GM18507 (cell line): ENCODE measurements at places on chromosomes 1 and 21.

DNA sequence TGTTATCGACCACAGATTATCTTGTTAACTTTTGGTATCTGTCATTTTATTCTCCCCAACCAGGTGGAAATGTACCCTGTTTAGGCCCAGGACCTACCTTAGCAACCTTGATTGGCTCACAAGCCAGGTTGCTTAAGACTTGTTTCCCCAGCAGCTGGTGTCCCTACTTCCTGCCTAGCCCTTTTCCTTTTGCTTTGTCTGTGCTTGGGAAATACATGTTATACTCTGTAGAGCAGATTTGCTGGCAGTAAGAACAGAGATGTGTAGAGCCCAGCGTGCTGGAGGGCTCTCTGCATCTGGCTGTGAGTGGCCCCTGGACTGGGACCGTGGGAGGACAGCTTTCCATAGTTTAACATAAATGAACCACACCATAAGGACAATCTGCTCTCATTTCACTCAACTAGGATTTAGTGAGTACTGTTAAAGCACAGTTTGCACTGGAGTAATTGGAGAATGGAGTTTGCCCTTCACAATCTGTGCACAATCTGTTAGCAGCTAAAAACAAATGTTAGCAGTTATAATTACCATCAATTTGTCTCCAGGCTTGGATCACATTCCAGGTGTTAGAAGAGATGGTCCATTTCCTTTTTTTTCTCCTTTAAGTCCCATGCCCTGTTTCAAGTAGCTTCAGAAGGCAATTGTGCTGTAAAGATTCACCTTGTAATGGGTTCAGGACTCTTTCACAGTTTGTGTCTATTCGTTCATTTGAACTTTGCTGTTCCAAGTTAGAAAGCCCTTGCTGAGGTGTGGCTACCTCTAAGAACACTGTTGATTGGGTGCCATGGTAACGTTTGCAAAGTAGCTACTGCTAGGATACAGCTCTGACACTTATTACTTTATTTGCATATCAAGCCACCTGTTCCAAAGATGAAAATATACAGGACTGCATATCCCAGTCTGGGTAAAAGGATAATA is at the start of gene APOBEC4:
APOBEC4 (minus strand) TSS at position 770 of the 915 bp plus-strand sequence. CDS start 4,535 bp downstream, outside the sequence.
- DNase-seq = no peak

DNA sequence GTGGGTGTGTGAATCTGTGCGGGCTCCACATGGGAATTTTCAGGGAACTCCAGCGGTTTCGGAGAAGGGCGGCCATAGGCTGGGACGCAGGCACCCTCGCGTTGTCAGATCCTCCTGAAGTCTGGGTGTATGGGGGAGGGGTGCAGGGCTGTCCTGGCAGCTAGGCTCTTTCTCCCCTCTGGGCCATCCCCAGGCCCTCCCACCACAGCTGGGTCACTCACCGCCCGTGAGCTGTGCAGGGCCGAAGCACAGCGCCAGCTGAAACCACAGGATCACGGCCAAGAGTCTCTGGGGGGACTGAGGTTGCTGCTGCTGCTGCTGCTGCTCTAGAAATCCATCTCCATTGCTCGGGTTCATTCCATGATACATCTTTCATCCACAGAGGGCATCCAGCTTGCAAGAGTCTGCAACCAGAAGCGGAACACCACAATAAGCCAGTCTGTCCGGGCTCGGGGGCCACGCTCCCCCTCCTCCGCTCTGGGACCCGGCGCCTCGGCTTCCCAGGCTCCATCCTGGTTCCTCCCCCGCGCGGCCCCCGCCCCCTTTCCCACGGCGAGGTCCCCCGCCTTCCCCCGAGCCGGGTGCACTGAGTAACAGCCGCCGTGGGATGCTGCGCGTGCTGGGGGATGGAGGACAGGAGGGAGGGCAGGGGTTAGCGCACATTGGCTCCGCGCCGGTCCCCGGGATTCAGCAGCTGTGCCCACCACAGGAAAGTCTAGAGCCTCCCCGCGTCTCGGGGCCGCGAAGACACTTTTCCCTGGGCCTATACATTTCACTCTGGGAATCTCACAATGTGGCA is 720 bp downstream of the SUSD4 start:
- no peak for DNase-seq

DNA sequence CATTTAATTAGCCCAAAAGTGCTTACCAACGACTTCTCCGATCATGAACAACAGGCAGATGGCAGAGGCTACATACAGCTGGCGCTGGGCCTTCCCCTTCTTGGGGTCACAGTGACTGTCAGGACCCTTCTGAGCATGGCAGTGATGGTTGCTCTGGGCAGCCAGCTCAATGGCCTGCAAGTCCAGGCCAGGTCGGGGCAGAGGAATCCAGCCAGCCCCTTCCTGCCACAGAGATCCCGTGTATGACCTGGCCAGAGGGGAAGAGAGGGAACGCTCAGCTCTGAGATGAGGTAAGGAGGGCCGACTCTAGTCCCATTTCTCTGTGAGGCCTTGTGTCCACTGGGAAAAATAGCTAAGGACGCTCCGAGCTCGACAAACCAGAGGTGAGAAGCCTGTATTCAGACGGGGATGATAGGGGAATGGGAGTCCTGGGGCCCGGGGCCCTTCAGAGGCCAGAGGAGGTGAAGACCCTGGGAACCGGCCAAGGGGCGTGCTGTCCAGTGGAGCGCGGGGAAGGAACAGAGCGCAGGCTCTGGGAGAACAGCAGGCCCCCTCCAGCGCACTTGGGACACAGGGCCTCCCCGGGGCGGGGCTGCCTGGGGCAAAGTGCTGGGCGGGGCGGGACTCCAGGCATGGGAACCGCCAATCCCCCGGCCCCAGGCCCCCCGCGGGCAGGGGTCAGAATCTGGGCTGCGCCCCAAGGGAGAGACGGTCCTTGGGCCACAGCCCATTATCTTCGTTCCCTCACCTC is 772 bp downstream of the SLC30A2 start:
- no peak for DNase-seq

DNA sequence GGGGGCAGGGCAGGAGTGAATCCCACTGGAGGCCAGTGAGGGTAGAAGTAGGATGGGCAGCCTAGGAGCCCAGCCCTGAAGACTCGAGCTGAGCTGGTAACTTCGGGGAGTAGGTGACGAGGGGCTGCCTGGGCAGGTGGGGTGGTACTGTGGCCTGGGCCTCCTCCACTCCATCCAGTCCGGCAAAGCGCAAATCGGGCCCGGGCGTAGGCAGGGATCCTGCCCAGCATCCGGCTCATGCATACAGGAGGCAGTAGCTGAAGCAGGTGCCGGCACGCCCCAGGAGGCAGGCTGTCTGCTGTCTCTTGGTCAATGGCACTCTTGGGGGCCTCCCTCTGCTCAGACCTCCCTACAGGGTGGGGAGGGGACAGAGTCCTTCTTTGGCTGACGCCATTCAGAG is 1.3 kb upstream of the TNFRSF25 start:
- no peak for DNase-seq

GRCh38 chr1:161046605-161047228 is 940 bp upstream of the USF1 start:
- no peak for DNase-seq

- DNase-seq = no peak
These were observed 664.6 kb downstream of the NCAM2 start for GRCh38 chr21:21662776-21663175.

DNA sequence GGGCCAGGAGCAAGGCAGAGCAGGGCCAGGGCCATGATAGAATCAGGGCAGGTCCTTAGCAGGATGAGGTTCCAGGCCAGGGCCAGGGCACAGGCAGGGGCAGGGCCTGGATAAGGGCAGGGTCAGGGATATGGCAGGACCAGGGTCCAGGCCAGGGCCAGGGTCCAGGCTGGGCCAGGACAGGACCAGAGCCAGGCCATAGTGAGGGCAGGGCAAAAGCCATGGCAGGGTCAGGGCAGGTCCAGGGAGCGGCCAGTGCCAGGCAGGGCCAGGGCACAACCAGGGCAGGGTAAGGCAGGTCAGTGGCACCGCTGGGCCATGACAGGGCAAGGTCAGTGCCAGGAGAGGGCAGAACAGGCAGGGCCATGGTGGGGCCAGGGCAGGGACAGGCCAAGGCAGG is 152.2 kb downstream of the LIPI start:
- DNase-seq = no peak

- DNase-seq = no peak
These were observed 7.1 kb downstream of the PADI1 start for GRCh38 chr1:17212009-17212408.

DNA sequence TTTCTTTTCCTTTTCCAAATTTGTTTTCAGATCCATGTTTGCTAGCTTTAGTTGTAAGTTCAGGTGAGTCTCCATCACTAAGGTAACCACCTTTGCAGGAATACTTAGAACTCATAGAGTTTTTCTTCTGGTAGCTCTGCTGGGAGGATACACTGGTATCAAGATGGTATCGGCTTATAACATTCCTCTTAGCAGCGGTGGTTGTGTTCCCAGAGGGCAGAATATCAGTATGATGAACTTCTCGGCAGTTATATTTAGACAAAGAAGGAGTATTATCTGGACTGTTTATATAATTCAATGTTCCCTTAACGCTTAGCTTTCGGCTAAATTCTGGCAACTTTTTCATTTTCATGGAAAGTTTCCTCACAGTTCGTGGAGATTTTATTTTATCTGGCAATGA is 18.1 kb downstream of the SYDE2 start:
- DNase-seq = no peak

DNA sequence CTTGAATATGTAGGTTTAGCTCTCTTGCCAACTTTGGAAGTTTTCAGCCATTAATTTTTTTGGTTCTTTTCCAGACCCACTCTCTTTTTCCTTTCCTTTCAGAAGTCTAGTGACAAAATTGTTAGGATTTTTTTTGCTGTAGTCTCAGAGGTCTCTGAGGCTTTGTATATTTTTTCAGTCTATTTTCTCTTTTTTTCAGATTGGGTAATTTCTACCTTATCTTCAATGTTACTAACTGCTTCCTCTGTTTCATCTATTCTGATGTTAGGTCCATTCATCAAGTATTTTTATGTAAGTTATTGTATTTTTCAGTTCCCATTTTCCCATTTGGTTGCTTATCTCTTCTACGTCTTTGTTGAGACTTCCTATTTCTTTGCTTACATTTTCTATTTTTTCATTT is 15.7 kb downstream of the RGS2 start:
- no peak for DNase-seq

DNA sequence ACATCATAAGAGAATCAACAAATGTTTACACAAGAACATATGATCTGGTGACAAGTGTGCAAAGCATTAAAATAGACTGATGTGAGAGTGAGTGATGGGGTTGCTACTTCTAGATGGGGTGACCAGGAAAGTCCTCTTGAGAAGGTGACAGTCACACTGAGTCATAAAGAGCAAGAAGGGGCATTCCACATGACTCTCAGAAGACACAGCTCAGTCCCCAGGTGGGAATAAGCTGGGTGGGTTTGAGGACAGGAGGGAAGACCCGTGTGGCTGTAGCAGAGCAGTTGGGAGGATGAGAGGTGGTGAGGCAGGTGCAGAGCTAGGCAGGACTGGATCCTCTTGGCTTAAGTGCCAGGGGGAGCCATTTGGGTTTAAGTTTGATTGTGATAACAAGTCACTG is 53.1 kb downstream of the TNR start:
- DNase-seq = no peak

DNA sequence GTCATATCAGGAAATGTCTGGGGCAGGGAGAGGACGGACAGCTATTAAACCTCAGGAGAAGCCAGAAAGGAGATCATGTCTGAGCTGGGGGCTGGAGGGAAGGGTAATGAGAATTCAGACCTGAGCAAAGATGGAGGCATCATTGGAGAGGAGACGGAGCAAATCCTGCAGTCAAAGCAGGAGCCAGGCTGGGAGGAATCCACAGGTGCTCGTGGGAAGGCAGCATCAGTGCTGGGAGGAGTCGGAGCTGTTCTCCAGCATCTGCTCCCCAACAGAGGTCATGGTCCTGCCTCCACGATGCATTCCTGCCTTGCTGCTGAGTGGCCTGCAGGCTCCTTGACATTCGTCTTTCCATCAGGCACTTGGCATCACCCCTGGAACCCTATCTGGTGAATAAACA is 148.3 kb upstream of the RAB4A start:
- no peak for DNase-seq
